ENCODE measurements at places on chromosomes 16 and 17.
A peak's percentile ranks its signal among the peaks of the same experiment; 100 is the strongest.

- no peak for DNase-seq
Observed at GRCh38 chr17:63120406-63120805, 154.4 kb downstream of the TANC2 start.

DNA sequence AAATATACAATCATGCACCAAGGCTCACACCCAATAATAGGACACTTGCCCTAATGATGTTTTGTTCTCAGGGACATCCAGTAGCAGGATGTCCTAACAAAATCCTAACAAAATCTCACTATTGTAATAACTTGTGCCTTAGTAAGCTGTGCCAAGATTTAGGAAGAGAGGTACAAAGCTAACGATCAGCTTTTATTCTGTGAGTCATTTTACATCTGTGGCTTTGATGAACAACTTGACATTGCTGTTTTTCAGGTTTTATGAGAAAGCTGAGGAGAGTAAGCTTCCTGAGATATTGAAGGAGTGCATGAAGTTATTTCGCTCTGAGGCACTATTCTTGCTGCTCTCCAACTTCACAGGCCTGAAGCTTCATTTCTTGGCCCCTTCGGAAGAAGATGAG is 18.9 kb downstream of the OGFOD1 start:
- no peak for DNase-seq

GRCh38 chr16:28191364-28191960 is 20.3 kb downstream of the XPO6 start:
- no peak for DNase-seq

DNA sequence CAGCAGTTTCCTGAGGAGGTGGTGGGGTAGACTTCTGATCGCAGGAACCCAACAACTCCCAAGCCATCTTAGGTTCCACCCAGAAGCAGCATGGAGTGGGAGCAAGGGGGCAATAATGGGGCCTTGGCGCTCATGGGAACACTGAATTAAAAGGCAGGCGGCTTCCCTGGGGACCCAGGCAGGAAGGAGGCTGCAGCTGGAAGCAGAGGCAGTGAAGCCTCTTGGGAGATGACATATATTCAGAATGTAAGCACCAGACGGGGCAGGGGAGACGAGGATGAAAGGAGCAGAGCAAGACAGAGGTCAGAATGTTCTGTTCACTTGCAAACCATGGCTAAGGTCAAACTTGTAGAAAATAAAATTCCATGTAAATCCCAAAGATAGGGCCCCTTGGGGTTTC is 2.9 kb downstream of the HIGD1B start:
- DNase-seq = no peak

DNA sequence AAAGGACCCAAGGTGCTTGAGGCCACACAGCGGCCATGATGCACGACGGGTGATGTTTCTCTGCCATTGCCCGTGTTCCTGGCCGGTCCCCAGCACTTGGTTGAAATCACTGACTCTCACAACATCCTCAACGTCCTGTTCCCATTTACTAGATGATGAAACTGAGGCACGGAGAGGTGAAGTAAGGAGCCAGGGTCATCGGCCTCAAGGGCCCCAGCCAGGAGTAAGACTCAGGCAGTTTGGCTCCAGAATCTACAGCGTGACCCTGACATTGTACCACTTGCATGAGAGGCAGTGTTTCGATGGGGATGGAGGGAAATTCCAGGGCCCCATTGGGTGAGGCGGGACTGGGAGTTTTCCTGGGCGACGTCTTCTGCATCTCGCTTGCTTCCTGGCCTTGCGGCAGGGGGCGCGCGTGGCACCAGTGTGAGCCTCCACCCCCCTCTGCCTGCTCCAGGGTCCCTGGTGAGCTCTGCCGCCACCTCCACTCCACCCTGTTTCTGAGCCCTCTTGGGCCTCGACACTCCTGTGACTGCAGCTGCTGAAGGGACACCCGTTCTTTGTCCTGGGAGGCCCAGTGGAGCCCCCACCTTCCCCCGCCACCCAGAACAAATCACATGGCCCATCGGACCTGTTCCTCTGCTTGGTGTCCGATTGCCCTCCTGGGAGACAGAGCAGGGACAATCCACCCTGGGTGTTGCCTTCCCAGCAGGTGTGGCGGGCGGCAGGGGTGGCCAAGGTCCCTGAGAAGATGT is 133.0 kb upstream of the GSE1 start:
- peak; percentile 18 for DNase-seq

DNA sequence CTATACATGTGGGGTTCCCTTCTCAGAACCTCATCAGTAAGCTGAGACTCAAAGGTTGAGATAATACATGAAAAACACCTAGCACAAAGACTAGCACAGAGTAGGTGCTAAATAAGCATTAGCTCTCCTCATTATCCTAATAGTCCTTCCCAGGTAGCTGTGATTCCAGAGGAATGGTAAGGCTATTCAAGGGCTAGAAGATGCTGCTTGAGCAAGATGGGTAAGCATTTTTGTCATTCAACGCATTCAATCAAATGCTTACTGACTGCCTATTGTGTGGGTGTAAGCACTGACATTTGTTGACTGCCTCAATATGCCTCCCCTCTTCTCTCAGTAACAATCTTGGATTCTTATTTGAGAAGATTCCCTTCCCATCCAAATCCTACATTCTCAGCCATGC is 4.0 kb downstream of the SUPT4H1 start:
- no peak for DNase-seq

DNA sequence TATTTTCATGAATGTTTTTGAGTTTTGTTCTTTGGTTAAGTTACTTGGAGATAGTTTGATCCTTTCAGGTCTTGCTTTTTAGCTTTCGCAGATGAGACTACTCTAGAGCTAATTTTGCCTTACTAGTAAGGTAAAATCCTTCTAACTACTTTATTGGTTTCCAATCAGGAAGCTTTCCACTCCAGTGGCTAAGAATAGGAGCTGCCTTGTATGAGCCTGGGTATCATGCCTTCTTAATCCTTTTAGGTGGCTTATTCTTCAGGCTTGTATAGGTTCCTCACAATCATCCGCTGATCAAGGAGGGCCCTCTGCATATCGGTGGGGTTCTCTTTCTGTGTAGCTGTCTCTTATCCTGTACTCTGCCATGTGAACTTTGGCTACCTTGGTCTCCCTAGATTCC is 53.7 kb downstream of the MAP2K4 start:
- no peak for DNase-seq

DNA sequence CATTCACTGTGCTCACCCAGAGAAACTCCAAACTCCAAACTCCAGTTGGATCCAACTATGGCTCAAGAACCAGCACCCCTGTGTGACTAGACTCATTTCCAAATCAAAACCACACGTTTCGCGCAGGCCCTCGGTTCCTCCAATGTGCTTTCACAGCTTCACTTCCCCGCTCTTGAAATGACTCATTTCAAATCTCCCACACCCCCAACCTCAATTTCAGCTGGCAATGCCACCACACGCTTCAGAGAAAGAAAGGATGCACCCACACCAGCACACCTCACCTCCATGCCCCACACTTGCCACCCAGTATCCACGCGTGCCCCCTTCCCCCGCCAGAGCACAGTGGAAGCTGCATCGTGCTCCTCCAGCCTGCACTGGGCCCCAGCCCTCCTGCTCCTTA is 9.0 kb downstream of the TMEM92 start:
- DNase-seq = no peak

DNA sequence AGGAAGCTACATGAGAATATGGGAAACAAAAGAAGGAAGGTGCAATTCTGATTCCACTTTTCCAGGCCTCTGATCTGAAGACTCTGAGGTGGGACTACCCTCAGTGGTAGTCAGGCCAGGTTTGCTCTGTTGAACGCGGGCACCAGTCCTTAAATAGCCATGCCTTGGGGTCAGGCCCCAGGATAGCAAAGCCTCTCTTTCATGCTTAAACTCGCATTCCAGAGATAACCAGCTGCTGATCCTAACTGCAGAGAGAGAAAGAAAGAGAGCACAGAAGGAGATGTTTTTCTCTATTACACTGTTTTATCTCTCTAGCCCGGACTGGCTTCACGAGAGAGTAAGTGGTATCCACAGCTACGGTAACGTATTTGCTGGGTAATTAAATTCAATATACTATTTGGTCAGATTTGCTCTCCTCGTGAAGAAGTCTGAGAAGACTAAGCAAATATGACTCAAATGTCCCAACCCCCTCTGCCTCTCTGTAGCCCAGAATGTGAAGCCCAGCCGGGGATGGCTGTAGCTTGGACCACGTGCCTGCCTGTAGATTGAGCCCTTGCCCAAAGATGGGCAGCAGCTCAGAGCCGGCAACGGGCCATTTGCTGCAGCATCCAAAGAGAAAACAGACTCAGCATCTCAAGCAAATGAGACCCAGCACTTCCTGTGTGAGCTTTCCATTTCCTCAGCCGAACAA is 122.2 kb downstream of the SMG6 start:
- no peak for DNase-seq

- DNase-seq = no peak
Observed at GRCh38 chr16:6019490-6019991, 921.9 kb upstream of the EEF2KMT start.

DNA sequence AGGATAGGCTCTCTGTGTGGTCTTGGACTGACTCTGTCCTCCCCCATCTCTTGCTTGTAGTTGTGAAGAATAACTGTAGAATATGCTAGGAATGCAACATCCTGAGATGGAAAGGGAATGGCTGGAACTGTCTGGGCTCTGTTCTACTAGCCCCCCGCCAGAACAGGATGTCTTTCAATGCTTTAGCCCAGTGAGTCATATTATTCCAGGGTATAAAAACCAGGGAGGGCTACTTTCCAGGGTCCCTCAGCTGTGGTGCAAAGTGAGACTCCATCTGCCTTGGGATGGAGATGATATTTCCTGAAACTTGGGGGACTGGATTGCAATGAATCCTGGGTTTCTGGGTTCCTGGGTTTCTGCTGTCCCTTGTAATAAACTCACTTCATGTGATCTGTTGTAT is 32.1 kb downstream of the HYDIN start:
- no peak for DNase-seq

GRCh38 chr16:81549547-81550431 is 105.2 kb downstream of the CMIP start:
- no peak for DNase-seq

GRCh38 chr16:59707436-59708226 is 973.5 kb upstream of the GOT2 start:
- DNase-seq = no peak

- no peak for DNase-seq
Observed at GRCh38 chr16:10971560-10971961, 27.2 kb downstream of the CLEC16A start.

- DNase-seq = no peak
Observed at GRCh38 chr16:19559242-19559910, 3.9 kb downstream of the VPS35L start.

DNA sequence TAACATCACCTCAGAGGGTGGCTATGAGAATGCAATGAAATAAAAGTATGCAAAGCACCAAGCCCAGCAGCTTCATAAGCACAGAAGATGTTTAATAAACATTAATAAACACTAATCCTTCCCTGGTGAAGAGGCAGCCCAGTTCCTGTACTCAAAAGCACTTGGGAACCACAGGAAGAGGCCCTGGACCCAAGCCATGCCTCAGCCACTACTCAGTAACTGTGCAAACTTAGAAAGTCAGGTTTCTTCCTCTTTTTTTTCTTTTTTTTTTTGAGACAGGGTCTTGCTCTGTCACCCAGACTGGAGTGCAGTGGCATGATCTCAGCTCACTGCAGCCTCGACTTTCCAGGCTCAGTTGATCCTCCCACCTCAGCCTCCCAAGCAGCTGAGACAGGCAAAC is 5.3 kb downstream of the ARHGAP17 start:
- no peak for DNase-seq

DNA sequence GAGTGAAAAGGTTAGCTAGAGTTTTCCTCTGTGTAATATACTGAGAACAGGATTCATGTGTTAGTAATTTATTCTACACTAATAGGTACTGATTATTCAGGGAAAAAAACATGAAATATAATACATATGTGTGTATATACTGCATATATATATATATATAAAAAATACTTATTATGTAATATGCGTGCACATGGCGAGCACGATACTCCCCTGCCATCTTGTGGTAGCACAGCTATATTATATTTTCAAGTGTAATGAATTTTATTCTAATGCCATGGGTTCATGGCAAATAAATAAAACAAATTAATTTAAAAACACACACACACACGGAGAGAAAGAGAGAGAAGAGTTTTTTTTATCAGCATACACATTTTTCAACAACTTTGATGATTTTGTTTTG is 460.6 kb downstream of the KCNJ2 start:
- no peak for DNase-seq

GRCh38 chr16:305916-306626 is 23.1 kb downstream of the PDIA2 start:
- no peak for DNase-seq

GRCh38 chr17:29138184-29138955 is 41.8 kb downstream of the MYO18A start:
- DNase-seq = peak; percentile 65

- no peak for DNase-seq
Observed at GRCh38 chr17:49634485-49634860, 43.4 kb downstream of the SPOP start.

GRCh38 chr16:86856946-86857586 is 278.7 kb downstream of the FOXL1 start:
- DNase-seq = no peak

DNA sequence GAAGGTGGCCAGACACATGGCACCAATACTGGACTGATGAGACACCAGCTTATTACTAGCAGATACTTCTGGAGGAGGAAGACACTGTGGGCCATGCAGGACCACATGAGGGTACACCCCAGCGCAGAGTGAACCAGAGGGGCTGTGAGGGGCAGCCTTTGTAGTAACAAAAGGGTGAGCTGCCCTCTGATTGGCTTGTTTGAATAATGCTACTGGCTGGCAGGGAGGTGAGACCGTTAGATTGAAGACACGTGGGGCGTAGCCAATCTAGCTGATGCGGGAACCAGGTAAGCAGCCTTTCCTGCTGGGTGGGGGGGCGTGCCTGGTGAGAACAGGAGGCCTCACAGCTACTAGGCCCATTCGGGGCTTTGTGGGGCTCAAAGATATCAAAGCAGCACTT is 102.8 kb upstream of the SEC14L1 start:
- DNase-seq = no peak

- no peak for DNase-seq
Observed at GRCh38 chr17:35265071-35265470, 22.2 kb downstream of the SLFN5 start.

DNA sequence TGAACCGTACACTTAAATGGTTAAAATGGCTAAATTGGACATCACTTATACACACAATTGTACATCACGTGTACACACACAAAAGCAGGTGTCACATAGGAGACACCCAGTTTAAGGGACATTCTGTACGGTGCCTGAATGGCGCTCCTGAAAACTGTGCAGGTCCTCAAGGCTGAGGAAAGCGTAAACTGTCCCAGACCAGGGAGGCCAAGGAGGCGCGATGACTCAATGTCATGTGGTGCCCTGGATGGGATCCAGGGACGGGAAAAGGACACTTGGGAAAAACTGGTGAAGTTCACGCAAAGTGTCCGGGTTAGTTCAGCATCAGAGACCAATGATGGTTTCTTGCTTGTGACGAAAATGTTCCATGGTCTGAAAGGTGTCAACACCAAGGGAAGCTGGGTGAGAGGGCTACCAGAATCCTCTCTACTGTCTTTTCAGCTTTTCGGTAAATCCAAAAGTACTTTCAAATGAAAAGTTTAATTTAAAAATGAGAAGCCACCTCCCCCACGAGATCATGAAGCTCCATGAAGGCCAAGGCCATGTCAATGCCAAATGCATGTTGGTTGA is 112.2 kb downstream of the CMIP start:
- DNase-seq = no peak

- no peak for DNase-seq
Observed at GRCh38 chr16:12057266-12057665, 80.7 kb downstream of the SNX29 start.

GRCh38 chr16:3059723-3060242 is 5.7 kb upstream of the IL32 start:
- no peak for DNase-seq

- DNase-seq = no peak
Observed at GRCh38 chr16:62067182-62067581, 30.9 kb upstream of the CDH8 start.

GRCh38 chr17:71111460-71111859 is 942.1 kb downstream of the KCNJ2 start:
- no peak for DNase-seq

All from activated naive CD8-positive, alpha-beta T cell treated with anti-CD3 and anti-CD28 coated beads for 36 hours (primary cell).